EH (cell line): ENCODE measurements at places on chromosomes 13 and 19.

DNA sequence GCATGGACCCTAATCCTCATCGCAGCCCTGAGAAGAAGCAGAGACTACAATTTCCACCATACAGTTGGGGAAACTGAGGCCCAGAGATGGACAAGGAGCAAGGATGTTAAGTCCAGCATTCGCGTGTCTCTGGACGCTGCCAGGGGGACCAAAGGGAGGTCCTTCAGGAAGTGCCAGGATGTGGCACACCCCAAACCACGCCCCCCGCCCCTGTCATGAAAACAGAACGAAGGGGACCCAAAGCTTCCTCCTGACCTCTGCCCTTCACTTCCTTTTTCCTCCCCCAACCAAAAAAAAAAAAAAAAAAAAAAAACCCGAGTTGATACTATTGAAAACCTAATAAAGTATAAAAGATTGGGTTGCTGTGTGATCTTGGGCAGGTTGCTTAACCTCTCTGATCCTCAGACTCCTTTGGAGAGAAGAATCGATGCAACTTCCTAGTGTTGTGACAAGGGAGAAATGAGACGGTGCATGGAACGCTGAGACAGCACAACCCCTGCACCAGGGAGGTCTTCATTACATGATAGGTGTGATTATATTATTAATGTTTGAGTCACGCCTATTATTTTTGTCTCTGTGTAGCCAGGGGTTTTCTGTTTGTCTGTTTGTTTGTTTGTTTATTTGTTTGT is 2.7 kb upstream of the ZBTB7A start:
- DNase-seq: no peak

GRCh38 chr13:113046128-113046882 is 59.3 kb upstream of the F7 start:
- no peak for DNase-seq

GRCh38 chr13:92187378-92187989 is 789.1 kb downstream of the GPC5 start:
- peak; percentile 6 for DNase-seq

DNA sequence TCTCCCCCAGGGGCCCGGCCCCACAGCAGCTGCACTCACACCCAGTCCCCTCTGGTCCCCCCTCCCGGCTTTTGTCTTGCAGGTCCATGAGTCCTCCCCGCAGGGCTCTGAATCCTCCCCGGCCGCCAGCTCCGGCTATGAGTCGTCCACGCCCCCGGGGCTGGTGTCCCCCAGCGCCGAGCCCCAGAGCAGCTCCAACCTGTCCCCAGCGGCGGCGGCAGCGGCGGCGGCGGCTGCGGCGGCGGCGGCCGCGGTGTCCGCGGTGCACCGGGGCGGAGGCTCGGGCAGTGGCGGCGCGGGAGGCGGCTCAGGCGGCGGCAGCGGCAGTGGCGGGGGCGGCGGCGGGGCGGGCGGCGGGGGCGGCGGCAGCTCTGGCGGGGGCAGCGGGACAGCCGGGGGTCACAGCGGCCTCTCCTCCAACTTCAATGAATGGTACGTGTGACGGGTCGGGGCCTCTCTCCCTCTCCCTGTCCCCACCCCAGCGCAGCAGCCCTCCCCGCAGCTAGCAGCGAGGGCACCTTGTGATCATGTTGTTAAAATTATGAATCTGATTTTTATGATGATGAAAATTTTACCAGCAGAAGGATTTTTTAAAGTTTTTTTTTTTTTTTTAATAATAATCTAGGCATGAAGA is 3.8 kb downstream of the ZIC2 start:
- DNase-seq: no peak

DNA sequence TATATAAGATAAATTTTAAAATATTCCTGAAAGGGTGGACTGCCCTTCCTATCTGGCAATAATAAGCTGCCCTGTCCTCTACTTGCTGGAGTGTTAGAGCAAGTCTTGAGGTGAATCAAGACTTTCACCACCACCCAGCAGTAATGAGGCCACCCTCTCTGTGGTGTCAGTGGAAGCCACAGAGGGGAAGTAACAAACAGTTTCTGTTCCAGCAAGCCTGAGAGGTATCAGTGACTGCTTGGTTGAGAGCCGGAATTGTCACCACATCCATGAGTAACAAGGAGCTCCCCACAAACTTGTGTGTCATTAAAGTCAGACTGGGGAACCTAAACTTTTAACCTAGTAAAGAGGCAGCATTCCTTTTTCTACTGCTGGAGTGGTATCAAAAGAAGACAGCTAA is 532.7 kb upstream of the SPRY2 start:
- DNase-seq: no peak

DNA sequence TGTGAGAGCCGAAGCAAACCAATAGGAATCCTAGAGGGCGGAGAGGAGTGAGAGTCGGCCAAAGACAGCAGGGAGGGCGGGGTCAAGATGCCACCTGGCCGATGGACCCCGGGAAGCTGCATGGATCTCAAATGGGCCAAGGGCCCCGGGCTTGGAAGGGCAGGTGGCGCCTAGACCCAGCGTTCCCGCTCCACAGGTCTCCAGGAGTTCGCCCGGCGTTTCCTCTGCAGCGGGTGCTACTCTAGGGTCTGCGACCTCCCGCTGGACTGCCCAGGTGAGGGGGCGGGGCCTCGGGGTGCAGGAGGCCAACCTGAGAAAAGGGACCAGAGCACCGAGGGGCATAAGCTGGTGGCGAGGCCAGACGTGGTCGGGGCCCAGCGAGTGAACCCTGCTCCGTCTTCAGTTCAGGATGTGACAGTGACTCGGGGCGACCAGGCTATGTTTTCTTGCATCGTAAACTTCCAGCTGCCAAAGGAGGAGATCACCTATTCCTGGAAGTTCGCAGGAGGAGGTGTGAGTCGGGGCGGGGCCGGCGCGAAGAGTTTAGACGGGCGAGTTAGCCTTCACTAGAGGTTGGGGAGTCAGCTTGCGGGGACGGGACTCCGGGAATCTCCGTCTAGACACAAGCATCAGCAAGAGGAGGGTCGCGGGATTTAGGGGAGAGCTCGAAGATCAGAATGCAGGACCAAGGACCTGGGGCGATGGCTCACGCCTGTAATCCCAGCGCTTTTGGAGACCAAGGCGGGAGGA is 9.9 kb downstream of the SPACA6 start:
- DNase-seq: no peak

GRCh38 chr19:5571777-5572176 is 4.0 kb upstream of the TINCR start:
- no peak for DNase-seq

DNA sequence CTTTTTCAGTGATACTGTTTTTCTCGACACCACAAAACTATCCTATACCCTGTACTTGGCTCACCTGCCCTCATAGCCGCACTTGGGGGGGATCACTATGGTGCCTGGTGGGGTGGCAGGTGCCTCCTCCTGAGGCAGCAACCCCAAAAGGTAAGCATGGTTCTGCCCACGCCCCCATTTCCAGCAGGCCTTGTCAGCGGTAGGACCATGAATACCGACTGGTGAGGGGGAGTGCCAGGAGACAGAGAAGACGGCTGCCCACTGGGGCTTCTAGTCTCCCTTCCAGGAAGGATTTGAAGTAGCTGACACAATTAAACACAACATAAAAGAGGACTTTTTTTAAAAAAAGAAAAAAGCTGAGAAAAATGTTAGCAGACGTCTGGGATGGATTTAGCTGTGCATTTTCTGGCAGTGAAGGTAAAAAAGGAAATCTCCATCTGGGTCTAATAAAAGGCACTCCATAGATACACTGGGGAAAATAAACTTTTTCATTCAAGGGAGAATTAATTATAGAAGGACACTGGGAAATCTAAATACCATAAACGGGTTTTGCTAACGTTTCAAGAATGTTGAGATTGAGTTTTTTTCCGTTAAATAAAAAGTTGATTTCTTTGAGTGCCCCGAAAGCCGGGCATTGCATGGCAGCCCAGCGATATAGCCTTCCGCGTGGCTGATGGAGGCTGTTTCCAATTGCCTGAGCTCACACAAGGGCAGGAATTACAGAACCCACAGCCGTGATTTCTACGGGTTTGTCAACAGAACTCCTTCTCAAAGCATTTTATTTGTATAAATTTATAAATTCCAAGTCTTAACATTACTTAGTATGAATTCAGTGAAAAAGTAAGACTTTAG is 45.1 kb downstream of the ATP11A start:
- DNase-seq: peak; percentile 65

DNA sequence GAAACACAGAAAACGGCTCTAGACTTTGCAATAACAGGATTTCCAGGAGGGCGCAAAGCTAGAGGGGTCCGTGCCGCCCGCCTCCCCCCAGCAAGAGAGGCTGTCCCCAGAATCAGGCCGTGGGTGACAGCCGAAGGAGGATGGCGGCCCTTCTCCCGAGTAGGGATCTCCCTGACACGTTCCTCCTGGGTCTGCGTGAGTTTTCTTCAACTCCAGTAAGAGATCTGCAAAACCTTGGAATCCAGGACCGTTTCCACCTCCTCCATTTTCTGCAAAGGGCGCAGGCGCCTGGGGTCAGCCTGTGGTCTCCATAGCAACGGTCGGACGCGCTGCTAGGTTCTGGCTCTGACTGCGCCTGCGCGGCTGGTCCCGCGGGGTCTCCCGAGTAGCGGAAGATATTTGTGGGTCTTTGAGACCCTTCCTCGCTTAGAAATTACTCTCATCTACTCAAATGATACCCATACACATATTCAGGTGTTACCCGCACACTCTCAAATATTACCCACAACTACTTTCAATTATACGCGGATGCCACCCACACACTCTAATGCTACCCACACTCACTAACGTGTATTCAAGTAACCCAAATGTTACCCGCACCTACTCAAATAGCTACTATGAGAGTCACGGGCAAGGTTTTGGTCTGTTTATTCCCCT is 2.1 kb downstream of the PNMA8C start:
- DNase-seq: peak; percentile 83

DNA sequence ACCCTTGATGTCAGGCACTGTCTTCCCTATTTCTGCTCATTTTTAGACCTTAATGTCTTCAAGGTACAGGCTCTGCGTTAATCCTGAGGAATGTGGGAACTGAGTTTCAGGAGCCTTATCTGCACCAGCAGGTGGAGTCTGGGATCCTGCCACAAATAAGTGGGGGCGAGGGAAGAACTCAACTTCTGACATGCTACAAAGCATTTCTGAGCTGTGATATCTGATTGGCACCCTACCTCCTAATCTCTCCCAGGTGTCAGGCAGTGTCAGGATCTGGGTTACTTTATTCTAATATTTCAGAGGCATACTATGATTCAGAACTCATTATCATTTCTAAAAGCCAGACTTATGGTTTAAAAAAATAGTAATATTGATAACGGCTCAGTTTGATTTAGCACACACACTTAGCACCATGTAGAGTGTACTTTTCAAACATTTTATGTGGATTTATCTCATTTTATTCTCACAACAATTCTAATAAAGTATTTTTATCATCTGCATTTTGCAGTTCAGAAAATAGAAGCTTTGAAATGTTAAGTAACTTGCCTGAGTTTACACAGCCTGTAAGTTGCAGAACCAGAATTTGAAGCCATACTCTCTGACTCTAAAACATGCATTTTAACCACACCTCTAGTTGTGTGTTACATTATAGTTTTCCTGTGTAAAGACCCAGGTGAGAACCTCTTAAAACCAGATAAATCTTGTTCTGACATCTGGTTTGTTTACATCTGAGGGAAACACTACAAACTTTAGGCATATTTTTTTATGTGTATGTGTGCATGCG is 358.6 kb downstream of the TDRD3 start:
- DNase-seq: no peak

DNA sequence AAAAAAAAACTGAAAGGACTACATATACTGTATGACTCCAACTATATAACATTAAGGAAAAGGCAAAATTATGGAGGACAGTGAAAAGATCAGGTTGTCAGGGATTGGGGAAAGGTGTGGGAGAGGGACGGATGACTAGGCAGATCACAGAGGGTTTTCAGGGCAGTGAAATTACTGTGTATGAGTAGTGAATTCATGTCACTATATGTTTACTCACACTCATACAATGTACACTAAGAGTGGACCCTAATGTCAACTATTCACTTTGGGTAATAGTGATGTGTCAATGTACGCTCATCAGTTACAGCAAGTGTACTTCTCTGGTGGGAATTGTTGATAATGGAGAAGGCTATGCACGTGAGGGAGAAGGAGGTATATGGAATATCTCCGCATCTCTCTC is 144.3 kb downstream of the ITGBL1 start:
- no peak for DNase-seq

- peak; percentile 45 for DNase-seq
Measured at GRCh38 chr19:35592226-35592625, 6.3 kb downstream of the PMIS2 start.
